ENCODE measurements at places on chromosomes 16 and 17.

- no peak for DNase-seq
These were observed 42.8 kb downstream of the MYO1D start for GRCh38 chr17:32834104-32834503.

DNA sequence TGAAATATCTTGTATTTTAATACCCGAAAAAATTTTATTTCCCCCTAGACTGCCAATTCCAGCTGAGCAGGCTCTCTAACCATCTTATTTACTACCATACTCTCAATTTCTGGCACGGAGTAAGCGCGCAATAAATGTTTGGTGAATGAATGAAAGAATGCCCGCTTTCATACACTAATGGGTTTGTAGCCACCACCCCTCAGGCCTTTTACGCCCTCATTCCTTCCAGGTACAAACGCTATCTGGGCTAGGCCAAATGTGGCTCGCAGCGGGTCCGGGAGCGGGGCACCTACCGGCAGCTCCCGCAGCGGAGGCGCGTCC, 536 bp upstream of the PLD2 start:
- DNase-seq = no peak

GRCh38 chr16:23823475-23824384, 12.1 kb upstream of the PRKCB start:
- DNase-seq = no peak

DNA sequence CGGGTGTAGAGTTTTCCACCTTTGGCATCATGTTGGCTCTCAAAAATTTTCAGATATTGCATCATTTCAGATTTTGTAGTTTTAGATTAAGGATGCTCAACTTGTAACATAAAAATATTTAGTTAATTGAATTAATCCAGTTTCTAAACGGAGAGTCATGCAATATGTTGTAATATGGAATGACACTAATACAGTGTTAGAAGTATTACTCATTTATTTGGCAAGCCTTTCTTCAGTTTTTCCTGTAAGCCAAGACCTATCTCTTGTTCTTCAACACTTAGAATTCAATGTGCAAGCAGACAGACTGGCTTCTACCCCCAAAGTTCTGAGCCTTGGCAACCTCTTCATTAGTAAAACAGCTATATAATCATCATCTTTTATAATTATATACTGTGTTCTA, 985.0 kb upstream of the GOT2 start:
- DNase-seq = no peak

DNA sequence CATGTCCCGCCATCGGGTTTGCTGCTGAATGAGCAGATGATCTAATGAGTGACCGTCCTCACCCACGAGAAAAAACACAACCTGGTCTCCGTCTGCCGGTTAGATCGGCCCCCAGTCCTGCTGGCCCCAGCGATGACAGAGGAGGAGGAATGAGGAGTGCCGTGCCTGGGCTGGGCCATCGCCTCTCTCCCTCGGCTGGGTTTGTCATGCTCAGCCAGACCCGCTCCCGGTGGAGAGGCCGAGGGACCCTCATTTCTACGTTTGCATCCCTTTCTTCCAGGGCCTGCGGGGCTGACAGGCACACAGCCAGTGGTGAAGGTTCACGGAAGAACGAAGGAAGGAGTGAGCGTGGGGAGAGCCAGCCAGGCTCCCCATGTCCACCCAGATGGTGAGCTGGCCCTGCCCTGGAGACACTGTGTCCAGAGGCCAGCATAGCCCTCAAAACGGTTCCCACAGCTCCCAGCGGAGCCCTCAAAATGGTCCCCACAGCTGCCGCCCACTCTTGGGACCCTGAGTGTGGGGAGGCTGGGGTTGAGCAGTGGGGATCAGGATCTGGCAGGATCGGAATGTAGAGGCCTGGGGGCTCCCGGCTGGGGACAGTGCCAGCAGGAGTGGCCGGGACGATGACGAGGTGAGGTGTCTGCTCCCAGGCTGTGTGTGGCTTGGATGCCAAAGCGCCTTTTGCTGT, 23.9 kb downstream of the CBFA2T3 start:
- DNase-seq = no peak

DNA sequence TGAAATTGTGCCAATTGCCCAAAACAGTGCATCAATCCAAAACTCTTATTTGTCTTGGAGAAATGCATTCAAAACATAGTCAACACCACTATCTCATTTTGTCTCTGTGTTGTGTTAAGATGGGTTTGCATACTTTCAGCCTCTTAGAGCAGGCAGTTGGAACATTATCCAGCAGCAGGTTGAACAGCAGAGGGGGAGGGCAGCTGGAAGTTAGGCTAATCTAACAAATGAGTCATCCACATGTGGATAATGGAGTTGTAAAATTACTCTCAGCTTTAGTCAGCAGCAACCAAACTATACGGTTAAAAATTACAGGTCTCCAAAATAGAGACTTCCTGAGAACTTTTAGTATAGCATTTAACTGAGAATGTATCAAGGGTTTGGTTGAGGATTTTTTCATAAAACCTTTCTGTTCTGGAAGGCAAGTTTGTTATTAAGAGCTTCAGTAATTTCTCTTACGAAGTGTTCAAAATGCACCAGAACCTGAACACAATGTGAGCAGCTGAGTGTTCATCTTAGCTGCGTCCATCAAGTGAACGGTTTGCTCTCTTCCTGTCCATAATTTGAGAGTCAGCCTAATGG, 46.3 kb downstream of the PRKCA start:
- no peak for DNase-seq

GRCh38 chr17:81713004-81713555, 996 bp downstream of the SLC25A10 start:
- no peak for DNase-seq

GRCh38 chr17:36599546-36600250, 1.7 kb upstream of the MRM1 start:
- no peak for DNase-seq

DNA sequence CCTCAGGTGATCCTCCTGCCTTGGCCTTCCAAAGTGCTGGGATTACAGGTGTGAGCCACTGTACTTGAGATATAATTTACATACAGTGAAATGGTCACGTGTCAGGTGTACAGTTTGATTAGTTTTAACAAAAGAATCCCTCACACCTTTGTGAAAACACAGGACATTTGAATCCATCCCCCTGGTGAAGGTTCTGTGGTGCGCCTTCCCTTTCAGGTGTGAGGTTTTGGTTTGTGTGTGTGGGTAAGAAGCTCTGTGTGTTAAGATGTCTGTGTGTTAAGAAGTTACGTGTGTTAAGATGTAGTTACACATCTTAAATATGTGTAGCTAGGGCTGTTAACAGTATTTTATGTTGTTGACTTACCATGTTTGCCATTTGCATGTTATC, 4.4 kb downstream of the SEC14L1 start:
- no peak for DNase-seq

GRCh38 chr17:62882878-62883277, 74.8 kb upstream of the MARCHF10 start:
- no peak for DNase-seq

GRCh38 chr17:45783593-45784292, 377 bp upstream of the CRHR1 start:
- DNase-seq = no peak

DNA sequence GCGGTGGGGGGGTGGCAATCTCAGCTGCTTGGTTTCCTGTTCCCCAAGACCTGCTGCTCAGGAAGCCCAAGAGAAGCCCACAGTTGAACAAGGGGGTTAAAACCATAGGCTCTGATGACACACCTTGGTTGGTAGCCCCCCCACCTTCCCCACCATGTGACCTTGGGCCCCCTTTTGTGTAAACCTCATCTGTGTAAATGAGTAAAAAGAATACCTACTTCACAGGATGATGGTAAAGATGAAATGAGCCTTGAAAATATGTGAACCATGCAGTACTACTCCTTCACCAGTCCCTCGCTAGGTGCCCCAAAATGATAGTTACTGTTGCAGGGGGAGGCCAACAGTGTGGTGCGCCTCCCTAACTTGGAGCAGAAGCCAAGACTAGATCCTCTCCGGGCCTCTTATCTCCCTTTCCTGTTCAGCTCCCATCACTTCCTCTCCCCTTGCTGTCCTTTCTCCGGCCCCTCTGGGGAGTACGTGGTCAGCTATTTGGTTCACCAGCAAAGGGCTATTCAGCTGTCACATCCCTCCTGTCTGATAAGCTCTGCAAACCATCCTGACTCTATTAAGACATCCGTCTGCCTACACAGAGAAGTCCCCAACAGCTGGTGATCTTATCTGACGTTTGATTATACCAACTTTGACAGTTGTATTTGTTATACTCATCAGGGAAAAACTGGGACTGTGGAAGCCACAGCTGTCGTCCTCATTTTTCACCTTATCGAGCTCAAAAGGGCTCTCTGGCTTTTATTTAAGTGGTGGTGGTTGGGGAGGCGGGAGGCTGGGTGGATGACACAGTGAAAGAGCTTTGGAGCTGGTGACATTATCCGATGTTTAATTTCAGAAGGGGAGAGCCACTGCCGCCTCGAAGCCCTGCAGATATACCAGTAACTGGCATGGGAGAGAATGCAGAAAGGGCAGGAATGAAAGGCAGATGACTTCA, 19.9 kb downstream of the DCAKD start:
- no peak for DNase-seq

- DNase-seq = no peak
These were observed 24.0 kb upstream of the RHBDL3 start for GRCh38 chr17:32241640-32242039.

- DNase-seq = no peak
These were observed 133.4 kb upstream of the DYNLRB2 start for GRCh38 chr16:80407265-80407987.

- no peak for DNase-seq
These were observed 17.0 kb downstream of the N4BP1 start for GRCh38 chr16:48592839-48593429.

DNA sequence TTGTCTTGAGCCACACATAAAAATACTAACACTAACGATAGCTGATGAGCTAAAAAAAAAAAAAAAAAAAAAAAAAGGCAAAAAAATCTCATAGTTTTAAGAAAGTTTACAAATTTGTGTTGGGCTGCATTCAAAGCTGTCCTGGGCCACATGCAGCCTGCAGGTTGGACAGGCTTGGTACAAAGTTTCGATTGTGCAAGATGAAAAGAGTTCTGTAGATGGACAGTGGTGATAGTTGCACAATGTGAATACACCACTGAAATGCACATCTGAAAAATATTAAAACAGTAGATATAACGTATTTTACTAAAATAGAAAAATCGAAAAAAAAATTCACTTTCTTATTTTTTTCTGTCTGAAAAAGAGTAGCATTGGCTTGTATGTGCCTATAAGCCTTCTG, 42.9 kb downstream of the AMFR start:
- no peak for DNase-seq

GRCh38 chr16:12207939-12208338, 231.4 kb downstream of the SNX29 start:
- no peak for DNase-seq

GRCh38 chr17:48583708-48584222, 5.6 kb upstream of the HOXB4 start:
- no peak for DNase-seq

DNA sequence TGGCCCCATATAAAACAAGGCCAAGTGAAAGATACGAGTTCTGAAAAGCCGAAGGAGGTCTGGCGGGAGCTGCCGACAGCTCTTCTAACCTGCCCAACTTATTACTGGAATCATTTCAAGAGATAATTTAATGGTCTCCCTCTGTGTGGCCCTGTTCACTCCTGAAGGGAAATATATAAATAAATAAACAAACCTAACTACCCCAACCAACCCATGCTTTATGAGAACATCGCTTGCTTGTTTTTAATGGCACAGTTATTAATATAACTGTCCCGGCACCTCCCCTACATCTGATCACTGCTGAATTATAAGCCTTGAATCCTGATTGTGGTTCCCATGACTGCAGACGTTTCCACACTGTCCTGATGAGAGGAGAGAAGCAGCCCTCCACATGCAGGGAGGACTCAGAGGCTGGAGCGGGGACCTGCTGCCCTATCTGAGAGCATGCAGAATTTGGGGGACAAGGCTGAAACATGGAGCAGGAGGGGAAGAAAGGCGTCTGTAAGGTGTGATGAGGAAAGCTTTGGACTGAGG, 22.2 kb downstream of the CDK5RAP3 start:
- DNase-seq = no peak

DNA sequence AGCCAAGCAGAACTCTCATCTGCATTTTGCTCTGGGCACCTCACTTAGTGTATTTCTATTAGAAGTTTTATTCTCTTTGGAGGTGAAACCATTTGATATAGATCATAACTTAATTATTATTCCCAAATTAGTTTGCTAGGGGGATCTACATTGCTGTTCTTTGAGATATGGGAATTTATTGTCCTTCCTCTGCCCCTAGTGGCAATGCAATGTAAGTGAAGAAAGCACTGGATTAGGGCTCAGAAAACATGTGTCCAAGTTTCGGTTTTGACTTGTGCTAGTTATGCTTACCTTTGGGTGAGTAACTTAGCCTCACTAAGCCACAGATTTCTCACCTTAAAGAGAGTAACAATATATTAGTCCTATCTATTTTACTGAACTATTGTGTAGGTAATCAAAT, 2.9 kb downstream of the KRT39 start:
- no peak for DNase-seq

GRCh38 chr16:56525236-56525635, 5.4 kb upstream of the BBS2 start:
- DNase-seq = no peak

GRCh38 chr17:46795379-46795952, 23.0 kb downstream of the WNT3 start:
- no peak for DNase-seq

DNA sequence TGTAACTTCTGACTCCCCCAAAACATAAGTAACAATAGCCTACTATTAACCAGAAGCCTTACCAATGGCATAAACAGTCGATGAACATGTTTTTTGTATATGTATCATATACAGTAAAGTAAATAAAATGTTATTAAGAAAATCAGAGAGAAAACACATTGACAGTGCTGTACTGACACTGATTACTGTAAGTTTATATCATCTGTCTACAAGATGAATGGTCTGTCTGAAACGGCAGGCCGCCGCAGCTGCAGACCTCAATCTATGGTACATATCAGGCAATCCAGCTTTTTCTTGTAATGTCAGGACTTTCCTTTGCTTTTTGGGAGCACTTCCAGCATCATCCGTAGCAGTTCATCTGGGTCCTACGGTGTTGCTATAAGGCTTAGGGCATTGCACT, 44.2 kb upstream of the RPH3AL start:
- no peak for DNase-seq

GRCh38 chr17:5138616-5139457, 23.0 kb downstream of the USP6 start:
- DNase-seq = no peak

- DNase-seq = no peak
These were observed 47.3 kb upstream of the RBFOX3 start for GRCh38 chr17:79657861-79658810.

DNA sequence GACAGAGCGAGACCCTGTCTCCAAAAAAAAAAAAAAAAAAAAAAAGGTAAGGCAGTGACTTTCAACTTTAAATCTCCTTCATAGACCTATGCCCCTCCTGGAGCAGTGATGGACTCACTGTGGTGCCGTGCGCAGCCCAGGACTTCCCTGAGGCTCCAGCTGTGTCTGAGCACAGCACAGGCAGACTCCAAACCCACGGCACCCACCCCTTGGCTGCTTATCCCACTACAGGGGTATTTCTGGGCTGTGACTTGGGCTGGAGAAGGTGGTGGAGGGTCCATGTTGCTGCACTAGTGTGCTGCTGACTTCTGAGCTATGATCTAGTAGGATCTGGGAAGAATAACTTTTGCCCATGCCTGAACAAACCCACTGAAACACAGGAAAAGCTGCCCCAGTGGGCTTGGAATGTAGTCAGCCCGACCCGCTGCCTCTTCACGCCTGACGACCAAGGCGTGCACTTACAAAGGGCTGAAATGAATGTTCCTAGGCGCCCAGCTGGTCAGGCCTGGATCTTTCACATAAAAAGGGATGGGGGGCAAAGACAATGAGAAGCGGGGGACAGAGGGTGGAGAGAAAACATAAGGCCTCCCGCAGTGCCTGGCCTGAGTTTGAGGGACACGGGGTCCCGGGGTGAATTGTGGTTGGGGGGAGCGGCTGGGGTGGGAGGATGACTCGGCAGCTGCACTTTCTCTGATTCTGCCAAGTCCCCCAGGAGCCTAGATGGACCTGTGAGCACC, 83.0 kb downstream of the IRF8 start:
- DNase-seq = no peak
